ENCODE measurements at places on chromosomes 6 and 20. TPM values are rescaled to one million over a fixed set of nuclear protein-coding genes. Genes with fewer than 3 reads are reported as not detected.

SNX9 gene
- 57.5 TPM for polyA plus RNA-seq

- peaks cover 3% of the 10 kb centered on the region for H3K4me1 ChIP-seq
- no peak for DNase-seq
- no peak within 1 kb of the TSS for H3K27ac ChIP-seq
- no peaks in the 10 kb centered on the region for H3K36me3 ChIP-seq
- H3K27me3 ChIP-seq = no peaks in the 10 kb centered on the region
Observed at GRCh38 chr6:31157513-31158139, at the start of gene CCHCR1. CCHCR1 (minus strand) TSS chr6:31157802; CDS start chr6:31157600, 202 bp downstream.

- no peaks in the 10 kb centered on the region for H3K36me3 ChIP-seq
- H3K27me3 ChIP-seq = no peaks in the 10 kb centered on the region
- no peak overlapping the region for H3K4me3 ChIP-seq
- no peak overlapping the region for H3K27ac ChIP-seq
- peaks cover 5% of the 10 kb centered on the region for H3K4me1 ChIP-seq
- no peak for DNase-seq
Observed at GRCh38 chr20:56429502-56429901, 17.4 kb downstream of the CASS4 start.

DNA sequence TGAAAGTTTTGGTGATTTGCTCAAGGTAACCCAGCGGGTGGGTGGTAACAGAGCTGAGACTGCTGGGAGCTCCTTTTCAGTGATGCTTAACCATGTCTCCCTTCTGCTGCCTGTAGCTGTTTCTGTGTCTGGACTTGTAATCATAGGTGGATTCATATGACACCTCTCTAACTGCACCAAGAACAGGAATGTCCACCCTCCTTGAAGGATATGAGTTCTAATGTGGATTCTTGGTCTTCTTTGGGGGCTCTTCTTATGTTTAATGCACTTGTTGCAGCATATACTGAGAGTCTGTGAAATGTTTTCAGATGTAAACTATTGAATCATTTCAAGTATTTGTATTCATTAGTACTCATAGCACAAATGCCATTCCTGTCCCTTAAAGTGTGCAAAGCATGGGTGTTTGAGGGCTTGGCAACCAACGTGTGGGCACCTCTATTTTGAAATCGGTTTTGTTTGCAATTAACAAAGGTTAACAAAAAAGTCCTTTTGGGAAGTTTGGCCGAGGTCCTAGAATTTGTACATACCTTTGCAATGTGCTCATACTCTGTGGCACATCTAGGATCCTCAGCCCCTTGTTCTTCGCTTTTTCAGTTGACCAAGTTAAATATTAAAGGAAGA is 138.0 kb downstream of the SOX4 start:
- H3K27me3 ChIP-seq = no peaks in the 10 kb centered on the region
- H3K36me3 ChIP-seq = no peaks in the 10 kb centered on the region
- DNase-seq = no peak

UBE2C gene
- polyA plus RNA-seq = 36.6 TPM

KCNK15 gene
- 0.67 TPM for polyA plus RNA-seq

RBM24 gene
- 1.6 TPM for polyA plus RNA-seq

SLC35D3 gene
- polyA plus RNA-seq = 0.04 TPM

DNA sequence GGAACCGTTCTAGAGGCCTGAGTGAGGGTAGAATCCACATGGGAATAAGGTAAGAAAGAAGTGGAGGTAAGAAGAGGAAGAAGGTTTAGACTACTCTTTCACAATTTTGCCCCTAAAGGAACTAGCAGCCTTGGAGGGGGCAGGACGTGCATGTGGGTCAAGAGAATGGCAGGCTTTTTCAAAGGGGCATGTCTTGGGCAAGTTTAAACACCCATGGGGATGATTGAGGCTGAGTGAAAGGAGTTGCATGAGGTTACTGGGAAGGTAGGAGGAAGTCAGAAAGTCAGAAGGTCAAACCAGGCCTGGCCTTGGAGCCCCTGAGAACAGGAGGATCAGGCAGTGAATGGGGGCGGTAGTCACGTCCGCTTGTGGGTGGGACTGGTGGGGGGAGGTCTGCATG is 10.2 kb downstream of the ADA start:
- H3K36me3 ChIP-seq = no peaks in the 10 kb centered on the region
- H3K4me3 ChIP-seq = no peak overlapping the region
- DNase-seq = no peak
- H3K27ac ChIP-seq = no peak overlapping the region

DNA sequence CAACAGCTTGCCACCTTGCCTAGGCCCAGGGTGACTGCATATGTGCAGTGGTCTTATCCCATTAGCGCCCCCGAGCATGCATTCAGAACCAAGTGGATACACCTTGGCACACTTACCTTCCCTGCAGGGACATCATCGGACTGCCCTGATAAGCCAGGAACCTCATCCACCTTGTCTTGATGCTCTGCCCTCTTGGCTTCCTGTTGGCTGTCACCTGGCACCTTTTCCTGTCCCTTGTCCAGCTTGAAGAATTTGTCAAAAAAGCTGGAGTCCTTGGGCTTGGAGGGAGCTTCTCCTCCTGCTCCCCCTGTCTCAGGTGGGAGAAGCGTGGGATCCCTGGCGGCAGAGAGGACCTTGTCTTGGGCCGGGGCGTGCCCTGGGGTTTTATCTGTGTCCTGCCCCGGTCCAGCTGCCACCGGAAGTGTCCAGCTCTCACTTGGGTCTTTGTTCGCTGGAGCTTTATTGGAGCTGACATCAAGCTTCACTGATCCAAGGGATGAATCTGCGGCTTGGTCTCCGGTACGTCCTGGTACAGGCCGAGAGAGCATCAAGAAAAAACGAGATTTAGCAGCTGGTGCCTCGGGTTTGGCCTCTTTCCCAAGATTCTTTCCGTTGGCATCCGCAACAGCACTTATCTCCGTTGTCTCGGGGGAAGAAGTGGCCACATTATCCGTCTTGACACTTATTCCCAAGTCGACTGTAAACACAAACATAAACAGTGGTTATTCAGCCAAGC is 42.0 kb downstream of the BCAS1 start:
- no peaks in the 10 kb centered on the region for H3K4me1 ChIP-seq
- no peaks in the 10 kb centered on the region for H3K36me3 ChIP-seq
- no peak for DNase-seq
- H3K27ac ChIP-seq = no peak overlapping the region
- no peaks in the 10 kb centered on the region for H3K27me3 ChIP-seq

DNA sequence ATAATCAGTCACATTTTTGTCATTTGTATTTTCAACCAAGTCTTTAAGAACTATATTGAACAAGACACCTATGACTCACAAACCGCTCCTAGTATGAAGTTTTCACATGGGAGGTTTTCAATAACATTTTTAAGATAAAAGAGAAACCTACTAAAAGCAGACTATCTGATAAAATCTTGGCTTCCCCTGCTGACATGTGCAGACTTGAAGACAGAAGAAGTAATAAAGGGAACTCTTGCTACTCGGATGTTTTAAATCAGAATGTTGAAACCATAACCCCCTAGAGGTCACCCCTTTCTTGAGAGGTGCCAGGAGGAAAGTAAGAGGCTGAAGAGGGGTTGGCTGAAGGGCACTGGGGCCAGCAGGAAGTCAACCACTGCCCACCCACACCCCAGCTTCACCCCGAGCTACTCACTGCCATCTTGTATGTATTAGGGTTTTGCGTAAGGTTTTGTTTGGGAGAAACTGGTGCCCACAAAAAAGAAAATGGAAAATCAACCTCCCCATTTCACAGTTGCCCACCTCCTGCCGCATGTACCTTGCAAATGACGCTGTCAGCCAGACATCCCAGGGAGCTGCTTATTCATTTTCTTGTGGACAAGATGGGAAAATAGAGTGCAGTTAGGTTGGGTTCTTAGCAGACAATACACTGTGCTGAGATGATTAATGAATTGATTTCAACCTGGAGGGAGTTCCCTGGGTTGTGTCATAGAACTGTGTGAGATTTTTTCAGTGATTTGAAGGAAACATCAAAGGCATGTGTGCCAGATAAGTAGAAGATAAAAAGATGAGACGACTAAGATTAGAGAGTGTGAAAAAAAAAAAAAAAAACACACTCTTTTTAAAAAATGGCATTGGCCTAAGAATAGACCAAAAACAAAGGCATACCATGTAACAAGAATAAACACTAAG is 83.2 kb upstream of the TAB2 start:
- peaks cover 4% of the 10 kb centered on the region for H3K27me3 ChIP-seq
- no peaks in the 10 kb centered on the region for H3K36me3 ChIP-seq
